ENCODE measurements at places on chromosomes 4 and X. TPM values are rescaled to one million over a fixed set of nuclear protein-coding genes. Genes with fewer than 3 reads are reported as not detected.

- no peaks in the 10 kb centered on the region for H3K4me1 ChIP-seq
- H3K4me3 ChIP-seq = no peak overlapping the region
- no peak for DNase-seq
- H3K27ac ChIP-seq = no peak overlapping the region
These were observed 82.2 kb downstream of the PSAPL1 start for GRCh38 chr4:7352486-7352885.

DNA sequence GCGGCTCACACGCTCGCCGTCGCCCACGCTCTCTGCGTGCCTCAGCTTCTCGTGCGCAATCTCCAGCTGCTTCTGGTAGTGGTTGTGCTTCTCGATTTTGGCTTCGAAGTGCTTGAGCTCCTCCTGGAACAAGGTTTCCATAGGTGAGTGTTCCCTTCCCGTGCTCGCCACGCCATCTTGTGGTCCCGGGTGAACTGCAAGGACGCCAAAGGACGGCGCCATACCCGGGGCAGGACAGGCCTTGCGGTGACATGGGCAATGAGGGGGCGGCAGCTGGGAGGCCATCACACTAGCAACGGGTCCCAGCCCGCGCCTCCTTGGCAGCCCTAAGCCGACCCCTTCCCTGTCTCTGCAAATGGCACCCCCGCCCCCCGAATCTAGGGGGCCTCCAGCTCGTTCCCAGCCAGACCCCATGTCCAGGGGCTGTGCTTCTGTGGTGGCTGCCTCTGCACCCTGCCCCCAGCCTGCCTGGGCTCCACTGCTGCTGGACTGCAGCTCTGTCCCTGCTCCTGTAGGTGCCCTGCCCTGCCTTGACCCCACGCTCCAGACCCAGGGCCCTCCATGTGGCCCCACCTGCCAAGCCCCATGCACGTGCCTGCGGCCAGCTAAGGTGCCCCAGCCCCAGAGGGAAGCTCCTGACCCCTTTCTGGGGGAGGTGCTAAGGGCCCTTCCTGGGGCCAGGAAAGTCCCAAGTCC is 17.3 kb downstream of the LRPAP1 start:
- no peak overlapping the region for H3K27ac ChIP-seq
- no peak for DNase-seq
- H3K36me3 ChIP-seq = peaks cover 6% of the 10 kb centered on the region
- H3K4me3 ChIP-seq = no peak overlapping the region
- no peaks in the 10 kb centered on the region for H3K27me3 ChIP-seq

DNA sequence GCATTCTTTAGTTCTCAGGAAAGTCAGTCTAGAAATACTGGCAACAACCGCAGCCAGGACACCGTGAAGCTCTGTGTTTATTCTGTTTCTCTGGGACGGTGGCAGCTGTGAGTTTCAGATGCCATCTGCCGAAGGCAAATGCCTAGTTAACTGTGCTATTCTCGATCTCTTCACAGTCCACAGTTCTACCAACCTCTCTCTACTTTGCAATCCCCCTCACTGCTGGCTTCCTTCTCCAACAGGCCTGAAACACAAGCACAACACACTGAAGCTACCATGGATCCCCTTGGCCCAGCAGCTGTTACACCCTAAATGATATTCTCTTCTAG is 118.8 kb downstream of the ZNF827 start:
- H3K36me3 ChIP-seq = peaks cover 2% of the 10 kb centered on the region
- H3K27me3 ChIP-seq = no peaks in the 10 kb centered on the region
- no peak overlapping the region for H3K27ac ChIP-seq

- H3K27me3 ChIP-seq = no peaks in the 10 kb centered on the region
- no peak overlapping the region for H3K27ac ChIP-seq
- no peak overlapping the region for H3K4me3 ChIP-seq
- DNase-seq = no peak
- H3K36me3 ChIP-seq = no peaks in the 10 kb centered on the region
These were observed 159.2 kb downstream of the SPRY1 start for GRCh38 chr4:123555807-123556273.

- H3K27ac ChIP-seq = peak overlapping the region; percentile 81
- peaks cover 4% of the 10 kb centered on the region for H3K36me3 ChIP-seq
- peak; percentile 64 for DNase-seq
These were observed 46.3 kb downstream of the SH3KBP1 start for GRCh38 chrX:19840899-19841648.

GRCh38 chr4:137664416-137664815 is 132.1 kb upstream of the PCDH18 start:
- H3K4me1 ChIP-seq = no peaks in the 10 kb centered on the region
- H3K4me3 ChIP-seq = no peak overlapping the region
- H3K27me3 ChIP-seq = no peaks in the 10 kb centered on the region
- no peak for DNase-seq
- H3K27ac ChIP-seq = no peak overlapping the region

GRCh38 chr4:79042079-79042674 is 102.9 kb upstream of the PAQR3 start:
- no peaks in the 10 kb centered on the region for H3K27me3 ChIP-seq
- no peaks in the 10 kb centered on the region for H3K36me3 ChIP-seq
- DNase-seq = no peak
- H3K4me3 ChIP-seq = no peak overlapping the region
- no peaks in the 10 kb centered on the region for H3K4me1 ChIP-seq
- no peak overlapping the region for H3K27ac ChIP-seq

GRCh38 chr4:121073004-121073435 is 685 bp upstream of the NDNF start:
- H3K4me1 ChIP-seq = no peaks in the 10 kb centered on the region
- DNase-seq = no peak
- no peaks in the 10 kb centered on the region for H3K36me3 ChIP-seq
- H3K4me3 ChIP-seq = no peak overlapping the region
- H3K27ac ChIP-seq = no peak overlapping the region

DNA sequence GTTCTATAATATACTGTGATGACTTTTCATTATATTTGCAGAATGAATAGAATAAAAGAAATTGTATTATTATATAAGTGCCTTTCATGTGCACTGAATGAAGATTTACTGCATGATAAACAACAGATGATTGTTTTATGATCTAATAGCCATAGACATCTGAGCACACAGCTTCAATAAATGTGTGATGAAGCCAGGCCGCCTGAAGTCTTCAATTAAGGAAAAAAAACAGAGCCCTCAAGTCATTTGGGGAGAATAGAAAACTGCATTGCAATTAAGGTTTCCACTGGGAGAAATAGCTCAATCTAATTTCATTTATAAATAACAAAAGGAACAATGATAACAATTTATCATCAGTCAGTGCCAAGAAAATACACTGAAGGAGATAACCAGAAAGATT is 955.2 kb downstream of the FSTL5 start:
- no peaks in the 10 kb centered on the region for H3K36me3 ChIP-seq
- no peak overlapping the region for H3K4me3 ChIP-seq
- no peaks in the 10 kb centered on the region for H3K4me1 ChIP-seq
- no peak overlapping the region for H3K27ac ChIP-seq
- no peak for DNase-seq

- no peak overlapping the region for H3K4me3 ChIP-seq
- no peak overlapping the region for H3K27ac ChIP-seq
- H3K4me1 ChIP-seq = no peaks in the 10 kb centered on the region
- no peaks in the 10 kb centered on the region for H3K27me3 ChIP-seq
These were observed 352.7 kb downstream of the NKX6-1 start for GRCh38 chr4:84146300-84146959.

DNA sequence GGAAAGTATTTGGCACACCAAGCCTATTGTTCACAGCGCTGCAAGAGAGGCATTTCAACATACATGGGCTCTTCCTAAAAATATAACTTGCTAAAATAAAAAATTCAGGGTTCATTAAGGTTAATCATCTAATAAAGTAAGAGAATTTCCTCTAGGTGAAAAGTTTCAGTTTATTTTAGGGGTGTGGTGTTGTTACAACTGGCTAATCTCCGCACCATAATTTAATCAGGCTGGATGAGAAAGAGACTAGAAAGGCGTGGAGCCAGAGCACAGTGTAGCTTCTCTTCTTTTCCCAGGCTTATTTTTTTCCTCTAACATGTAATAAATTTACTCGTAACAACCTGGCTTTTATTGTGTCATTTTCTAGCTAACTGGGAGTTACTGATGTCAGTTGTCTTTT is 47.9 kb downstream of the FHL1 start:
- no peak overlapping the region for H3K4me3 ChIP-seq
- H3K27ac ChIP-seq = no peak overlapping the region
- H3K27me3 ChIP-seq = no peaks in the 10 kb centered on the region
- no peak for DNase-seq

- H3K36me3 ChIP-seq = no peaks in the 10 kb centered on the region
- DNase-seq = no peak
- no peaks in the 10 kb centered on the region for H3K4me1 ChIP-seq
- H3K4me3 ChIP-seq = no peak overlapping the region
These were observed 41.5 kb upstream of the SMIM10 start for GRCh38 chrX:134949271-134949670.

GRCh38 chr4:173794662-173795061 is 264.6 kb upstream of the HAND2 start:
- DNase-seq = no peak
- no peaks in the 10 kb centered on the region for H3K4me1 ChIP-seq
- no peaks in the 10 kb centered on the region for H3K27me3 ChIP-seq
- H3K4me3 ChIP-seq = no peak overlapping the region
- no peaks in the 10 kb centered on the region for H3K36me3 ChIP-seq

- no peak overlapping the region for H3K27ac ChIP-seq
- no peak for DNase-seq
- no peak overlapping the region for H3K4me3 ChIP-seq
- H3K4me1 ChIP-seq = peaks cover 6% of the 10 kb centered on the region
These were observed 48.6 kb downstream of the TMEM164 start for GRCh38 chrX:110051559-110051958.

- H3K4me1 ChIP-seq = no peaks in the 10 kb centered on the region
- no peak overlapping the region for H3K4me3 ChIP-seq
- H3K27me3 ChIP-seq = no peaks in the 10 kb centered on the region
- no peak overlapping the region for H3K27ac ChIP-seq
- no peak for DNase-seq
These were observed 244.6 kb upstream of the BOD1L1 start for GRCh38 chr4:13872155-13872554.

Gene LGI2
- not detected for total RNA-seq

Gene UFSP2
- total RNA-seq = 25.4 TPM

Gene ARHGAP6
- 1.4 TPM for total RNA-seq

Gene PRICKLE3
- total RNA-seq = 16.8 TPM

Gene XK
- not detected for total RNA-seq

Gene CDS1
- total RNA-seq = 0.05 TPM

Gene CTAG2
- not detected for total RNA-seq

Gene SPP1
- 1.1 TPM for total RNA-seq
